ENCODE measurements at places on chromosomes 3 and 15.

DNA sequence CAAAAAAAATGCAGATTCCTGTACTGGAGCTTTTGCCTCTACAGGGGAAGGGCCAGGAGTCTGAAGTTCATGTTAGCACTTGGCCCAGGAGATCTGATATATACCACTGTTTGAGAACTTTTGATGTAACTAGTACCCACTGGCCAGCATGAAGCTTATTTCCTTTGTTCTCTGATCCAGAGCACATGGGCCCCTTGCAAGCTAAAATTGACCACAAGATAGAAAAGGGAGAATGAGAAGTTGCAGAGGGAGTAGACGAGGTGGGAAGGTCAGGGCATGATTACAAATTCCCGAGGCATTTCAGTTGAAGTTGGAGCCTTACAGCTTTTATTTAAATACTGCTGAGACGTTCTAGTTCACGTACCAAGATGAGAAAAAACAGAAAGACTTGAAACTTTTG, 28.2 kb downstream of the TGM4 start:
- no peak for DNase-seq

DNA sequence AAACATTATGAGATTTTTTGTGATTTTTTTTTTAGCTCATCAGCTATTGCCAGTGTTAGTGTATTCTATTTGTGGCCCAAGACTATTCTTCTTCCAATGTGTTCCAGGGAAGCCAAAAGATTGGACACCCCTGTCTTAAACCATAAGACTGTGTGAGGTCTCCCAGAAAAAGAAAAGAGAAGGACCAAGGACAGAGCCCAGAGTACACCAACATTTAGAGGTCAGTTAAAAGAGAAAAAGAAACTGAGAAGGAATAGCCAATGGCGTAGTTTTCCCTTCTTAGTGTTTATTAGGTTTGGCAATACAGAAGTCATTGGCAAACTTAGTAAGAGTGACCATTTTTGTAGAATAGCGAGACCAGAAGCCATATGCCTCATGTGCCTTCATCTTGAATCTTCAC, 36.1 kb upstream of the SLC25A36 start:
- DNase-seq, result no peak

DNA sequence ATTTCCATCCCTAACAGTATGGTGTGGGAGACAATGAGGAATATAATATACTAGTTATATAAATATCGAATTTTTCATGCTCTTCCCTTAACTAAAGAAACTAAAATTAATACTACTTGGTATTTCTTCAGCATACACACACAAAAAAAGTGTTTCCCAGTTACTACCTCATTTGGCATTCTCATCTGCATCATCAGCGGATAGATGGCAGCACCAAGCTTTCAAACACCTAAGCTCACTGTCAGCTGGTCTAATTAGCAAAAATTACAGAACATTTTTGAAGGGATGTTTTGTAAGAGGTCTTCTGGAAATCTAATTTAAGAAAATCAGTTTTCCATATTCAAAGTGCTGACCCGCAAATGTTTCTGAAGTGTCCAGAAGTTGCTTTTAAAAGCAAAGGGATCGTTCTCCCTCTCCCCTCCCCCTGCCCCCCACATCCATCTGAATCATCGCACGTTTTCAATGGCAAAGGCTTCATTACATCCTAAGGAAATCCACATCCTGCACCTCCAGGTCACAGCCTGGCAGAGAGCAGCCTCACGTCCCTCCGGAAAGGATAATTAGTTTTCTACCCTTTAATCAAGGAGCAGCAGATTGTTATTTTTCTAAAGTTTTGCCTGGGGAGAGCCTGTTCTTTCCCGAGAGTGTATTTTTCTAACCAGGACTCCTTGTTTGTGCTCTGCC, 86.1 kb upstream of the SPATA12 start:
- no peak for DNase-seq

- no peak for DNase-seq
These were observed 35.1 kb upstream of the SPTBN5 start for GRCh38 chr15:41928637-41929620.

GRCh38 chr3:184414418-184415202, 34.8 kb downstream of the CHRD start:
- DNase-seq, result no peak

DNA sequence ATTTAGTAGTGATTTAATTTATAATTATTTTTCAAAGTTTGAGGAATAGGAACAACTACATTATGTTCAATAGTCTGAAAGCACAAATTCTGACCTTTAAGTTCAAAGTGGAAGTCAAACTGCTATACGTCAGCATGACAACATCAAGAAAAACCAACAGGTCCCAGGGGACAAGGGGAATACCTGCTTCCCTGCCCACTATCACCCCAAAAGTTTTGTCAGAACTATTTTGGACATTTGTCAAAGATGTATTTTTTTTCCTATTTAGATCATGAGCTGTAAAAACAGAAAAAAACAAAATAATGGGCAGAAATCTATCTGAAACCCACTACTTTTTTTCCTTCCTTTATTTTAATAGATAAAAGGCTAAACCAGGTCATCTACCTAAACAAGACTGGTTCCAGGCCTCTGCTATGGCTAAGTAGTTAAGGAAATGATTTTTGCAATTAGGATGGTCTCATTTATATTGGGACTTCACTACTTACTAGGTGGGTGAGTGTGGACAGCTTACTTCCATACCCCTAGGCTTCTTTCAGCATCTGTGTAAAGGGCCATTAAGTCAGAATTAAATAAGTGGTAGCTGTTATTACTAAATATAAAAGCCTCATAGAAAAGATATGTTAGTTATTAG, 746.3 kb downstream of the FHIT start:
- DNase-seq, result no peak

GRCh38 chr3:23193831-23194230, 9.3 kb upstream of the UBE2E2 start:
- no peak for DNase-seq

- DNase-seq, result no peak
These were observed 23.4 kb upstream of the SLC2A2 start for GRCh38 chr3:171049861-171050444.

DNA sequence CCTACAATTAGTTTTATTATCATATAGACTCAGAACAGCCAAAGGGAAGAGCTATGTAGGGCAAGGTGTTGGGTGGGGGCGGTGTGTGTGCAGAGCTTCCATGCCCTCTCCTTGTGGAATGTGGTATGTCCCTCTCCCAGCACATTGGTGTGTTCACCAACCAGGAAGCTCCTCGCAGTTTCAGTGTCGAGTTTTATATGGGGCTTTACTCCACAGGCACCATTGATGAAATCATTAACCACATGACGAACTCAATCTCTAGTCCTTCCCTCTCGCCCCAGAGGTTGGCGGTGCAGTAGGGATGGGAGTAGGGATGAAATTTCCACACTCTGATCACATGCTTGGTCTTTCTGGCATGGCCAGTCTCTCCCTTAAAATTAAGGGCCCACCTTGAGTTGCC, 13.6 kb upstream of the SRP14 start:
- DNase-seq, result no peak

- no peak for DNase-seq
These were observed 218.3 kb downstream of the CTNNB1 start for GRCh38 chr3:41417574-41417973.

DNA sequence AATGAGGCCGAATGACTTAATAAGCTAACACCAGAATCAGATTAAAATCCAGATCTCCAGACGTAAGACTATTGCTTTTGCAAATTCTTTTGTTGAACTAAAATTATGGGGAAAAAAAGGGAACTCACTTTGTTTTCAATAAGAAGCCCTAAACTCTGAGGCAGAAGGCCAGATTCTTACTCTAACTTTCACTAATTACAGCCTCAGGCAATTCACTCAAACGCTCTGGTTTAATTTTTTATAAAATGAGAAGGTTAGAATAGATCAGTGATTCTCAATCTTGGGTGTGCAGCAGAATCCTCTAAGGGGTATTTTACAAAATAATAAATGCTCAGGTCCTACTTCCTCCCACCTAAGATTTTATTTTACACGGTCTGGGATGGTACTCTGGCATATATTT, 38.1 kb downstream of the C3orf70 start:
- DNase-seq, result no peak
